ENCODE measurements at places on chromosomes 7 and 10.

- peak; percentile 68 for DNase-seq
Observed at GRCh38 chr7:130277763-130278643, 11.3 kb downstream of the CPA2 start.

GRCh38 chr10:88057720-88058119 is 194.3 kb downstream of the PTEN start:
- no peak for DNase-seq

GRCh38 chr10:34590793-34591192 is 224.3 kb downstream of the PARD3 start:
- no peak for DNase-seq

DNA sequence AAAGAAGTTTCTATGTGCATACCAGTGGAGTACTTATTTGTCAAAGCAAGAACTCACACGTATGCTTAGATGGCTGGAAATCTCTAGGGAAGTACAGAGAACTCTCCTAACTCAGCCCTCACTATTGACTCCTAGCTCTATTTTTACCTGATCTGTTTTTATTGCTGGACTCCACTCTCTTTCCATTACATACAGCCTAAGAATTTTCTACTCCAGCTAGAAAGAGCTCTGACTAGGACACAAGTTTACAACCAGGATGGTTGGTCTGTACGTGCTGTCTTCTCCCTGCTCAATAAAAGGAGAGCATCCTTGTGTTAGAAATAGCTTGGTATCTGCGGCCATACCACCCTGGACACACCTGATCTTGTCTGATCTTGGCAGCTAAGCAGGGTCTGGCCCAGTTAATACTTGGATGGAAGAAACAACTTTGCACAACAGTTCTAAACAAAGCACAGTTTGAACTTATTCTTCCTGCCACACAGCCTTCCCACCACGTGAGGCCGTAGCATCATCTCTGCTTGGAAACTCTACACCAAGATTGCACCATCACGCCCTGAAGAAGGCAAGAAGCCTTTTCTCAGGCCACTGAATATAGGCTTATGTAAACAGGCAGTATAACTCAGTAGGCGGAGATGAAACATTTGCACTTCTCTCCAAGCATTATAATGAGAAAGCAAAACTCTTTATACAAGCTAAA is 50.7 kb downstream of the KCNMA1 start:
- peak; percentile 90 for DNase-seq

GRCh38 chr7:153838591-153838990 is 213.6 kb upstream of the DPP6 start:
- DNase-seq, result no peak

DNA sequence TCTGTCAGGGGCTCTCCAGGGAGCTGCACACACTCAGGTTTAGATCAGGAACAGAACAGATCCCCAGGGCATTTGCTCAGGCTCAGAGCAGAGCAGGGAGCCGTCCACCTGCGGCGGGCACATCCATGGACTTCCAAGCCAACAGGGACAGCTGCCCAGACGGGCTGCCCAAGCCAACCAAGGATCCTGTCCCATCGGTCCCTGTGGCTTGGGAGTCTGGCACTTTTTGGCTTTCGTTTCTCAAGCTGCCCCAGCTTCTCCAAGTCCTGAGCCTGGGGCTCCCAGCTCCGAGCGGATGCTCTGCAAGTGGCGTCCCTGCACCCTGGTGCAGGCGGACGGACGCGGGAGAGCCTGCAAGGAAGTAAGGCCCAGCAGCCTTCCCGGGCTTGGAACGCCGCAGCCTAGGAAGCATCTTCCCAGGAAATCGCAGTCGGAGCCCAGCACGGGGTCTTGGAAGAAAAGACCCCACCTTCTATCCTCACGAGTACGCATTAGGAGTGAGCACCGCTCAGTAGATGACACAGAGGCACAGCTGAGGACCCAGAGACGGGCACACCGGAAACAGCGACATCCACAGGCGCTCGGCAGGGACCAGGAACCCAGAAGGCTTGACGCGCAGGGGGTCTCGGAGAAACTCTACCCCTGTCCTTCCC is 6.0 kb downstream of the GPR146 start:
- no peak for DNase-seq

DNA sequence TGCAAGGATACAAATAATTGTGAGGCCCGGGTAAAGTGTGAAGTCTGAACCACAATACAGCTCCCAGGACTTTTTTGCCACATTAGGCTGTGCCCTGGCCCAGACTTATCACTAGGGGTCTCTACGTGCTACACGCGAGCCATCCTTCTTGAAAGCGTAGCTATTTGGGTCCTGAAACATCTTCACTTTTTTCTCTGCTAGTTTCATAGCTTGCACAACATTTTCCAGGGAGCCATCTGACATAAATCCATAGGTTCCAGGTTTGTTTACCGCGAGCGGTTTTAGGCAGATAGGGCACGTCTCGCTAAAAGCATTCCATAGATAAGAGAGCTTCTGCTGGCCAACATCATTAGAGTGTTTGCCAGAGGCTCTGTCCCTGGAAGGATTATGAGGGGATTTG is 226.5 kb downstream of the RPS24 start:
- no peak for DNase-seq

DNA sequence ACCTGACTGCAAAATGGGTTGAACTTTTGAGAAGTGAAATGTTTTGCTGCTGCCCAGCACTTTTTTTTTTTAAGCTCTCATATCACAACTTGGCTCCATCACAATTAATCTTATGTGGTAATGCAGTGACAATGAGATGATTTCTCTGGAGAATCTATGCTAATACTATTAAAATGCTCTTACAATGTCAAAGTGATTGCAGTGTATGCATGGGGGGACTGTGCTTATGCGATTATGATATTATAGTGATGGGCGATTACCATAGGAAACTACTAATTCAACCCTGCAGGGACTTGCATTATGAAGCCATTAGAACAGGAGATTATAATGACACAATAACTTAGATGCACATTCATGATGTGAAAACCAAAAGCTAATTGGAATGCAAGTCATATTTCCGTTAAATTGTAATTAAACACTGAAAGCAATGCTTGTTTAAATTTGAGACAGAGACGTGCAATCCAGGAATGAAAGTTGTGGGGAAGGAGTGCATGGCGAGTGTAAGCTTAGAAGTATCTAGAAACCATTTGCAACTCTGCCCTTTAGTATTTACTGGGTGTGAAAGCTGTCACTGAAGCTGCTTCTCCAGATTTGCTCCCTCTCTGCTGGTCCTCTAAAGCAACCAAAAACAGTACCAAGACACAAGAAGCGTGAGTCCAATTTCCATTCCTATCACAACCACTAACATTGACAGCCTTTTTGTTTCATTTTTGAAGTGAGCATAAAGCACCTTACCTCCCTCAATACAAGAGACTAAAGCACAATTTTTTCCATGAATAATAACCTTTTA is 21.6 kb downstream of the PTER start:
- DNase-seq, result no peak

DNA sequence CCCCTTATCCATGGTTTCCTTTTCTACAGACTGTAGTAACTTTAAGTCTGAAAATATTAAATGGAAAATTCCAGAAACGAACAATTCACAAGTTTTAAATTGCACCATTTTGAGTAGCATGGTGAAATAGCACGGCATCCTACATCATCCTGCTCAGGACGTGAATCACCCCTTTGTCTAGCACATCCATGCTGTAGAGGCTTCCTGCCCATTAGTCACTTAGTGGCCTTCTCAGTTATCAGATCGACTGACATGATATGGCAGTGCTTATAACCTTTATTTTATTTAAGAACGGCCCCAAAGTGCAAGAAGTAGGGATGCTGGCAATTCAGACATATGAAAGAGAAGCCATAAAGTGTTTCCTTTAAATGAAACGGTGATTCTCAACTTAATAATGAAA is 82.7 kb downstream of the CPXM2 start:
- DNase-seq, result peak; percentile 57

DNA sequence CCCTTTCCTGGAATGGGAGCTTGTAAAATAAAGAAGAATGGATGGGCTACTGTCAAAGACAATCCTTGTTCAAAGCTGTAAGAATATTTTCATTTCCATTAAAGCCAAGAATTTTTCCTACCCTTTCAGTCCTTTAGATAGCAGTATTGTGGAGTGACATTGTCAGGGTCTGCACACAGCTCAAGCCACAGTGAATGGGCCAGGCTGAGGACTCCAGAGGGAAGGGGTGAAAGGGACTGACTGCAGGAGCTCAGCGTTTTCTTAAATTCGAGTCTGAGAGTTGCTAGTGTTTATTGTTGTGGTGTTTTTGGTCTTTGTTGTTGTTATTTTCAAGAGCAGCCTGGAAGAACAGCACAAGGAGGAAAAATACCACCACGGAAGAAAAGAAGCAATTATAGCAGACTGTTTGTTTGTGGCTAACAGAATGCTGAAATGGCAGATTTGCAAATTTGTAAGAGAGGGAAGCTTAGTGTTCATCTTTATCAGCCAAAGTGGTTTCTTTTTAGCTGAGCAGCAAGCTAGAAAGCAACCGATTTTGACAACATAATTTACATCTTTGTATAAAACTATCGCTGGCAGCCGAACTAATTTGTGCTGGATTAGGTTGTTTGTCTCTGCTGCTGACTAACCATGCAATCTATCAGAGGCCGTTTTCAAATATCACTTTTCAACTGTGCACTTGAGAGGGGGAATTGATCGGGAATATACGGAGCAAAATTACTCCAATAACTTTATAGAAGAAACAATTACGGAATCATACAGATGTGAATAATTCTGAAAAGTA is 192.1 kb downstream of the LRMDA start:
- no peak for DNase-seq

GRCh38 chr10:118568327-118568848 is 27.1 kb downstream of the PRLHR start:
- peak; percentile 32 for DNase-seq

DNA sequence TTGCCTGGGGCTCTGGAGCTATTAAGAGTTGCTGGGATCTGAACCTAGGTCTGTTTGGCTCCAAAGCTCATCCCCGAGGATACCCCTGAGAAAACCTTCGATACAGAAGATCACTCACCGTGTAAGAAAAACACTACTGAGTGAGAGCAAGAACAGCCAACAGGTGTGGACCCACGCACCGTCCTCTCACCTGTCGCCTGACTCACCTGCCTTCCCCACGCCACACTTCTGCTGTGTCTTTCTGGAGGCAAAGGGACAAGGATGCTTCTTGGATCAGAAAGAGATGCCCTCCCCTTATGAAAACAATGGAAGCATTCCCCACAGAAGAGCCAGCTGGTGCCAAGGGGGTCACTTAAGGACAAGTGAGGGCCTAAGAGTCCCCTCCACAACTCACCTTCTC is 46.7 kb downstream of the COL13A1 start:
- DNase-seq, result no peak

GRCh38 chr7:51369746-51370145 is 53.1 kb upstream of the COBL start:
- DNase-seq, result no peak

DNA sequence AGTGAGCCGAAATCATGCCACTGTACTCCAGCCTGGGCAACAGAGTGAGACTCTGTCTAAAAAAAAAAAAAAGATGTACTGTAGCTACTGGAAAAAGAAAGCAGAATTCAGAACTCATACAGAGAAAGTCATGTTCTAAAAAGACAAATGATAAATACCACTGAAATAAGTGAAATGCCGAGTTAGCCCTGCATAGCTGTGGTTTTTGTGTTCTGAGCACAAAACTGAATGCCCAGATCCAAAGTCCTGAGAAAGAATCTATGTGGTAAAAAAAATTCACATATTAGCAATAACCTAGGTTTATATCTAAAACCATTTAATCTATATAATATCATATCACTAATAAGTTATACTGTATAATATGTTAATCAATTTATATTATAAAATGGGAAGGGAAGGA is 29.3 kb upstream of the HECW1 start:
- no peak for DNase-seq

GRCh38 chr10:37752334-37752875 is 105.0 kb downstream of the ZNF248 start:
- no peak for DNase-seq

DNA sequence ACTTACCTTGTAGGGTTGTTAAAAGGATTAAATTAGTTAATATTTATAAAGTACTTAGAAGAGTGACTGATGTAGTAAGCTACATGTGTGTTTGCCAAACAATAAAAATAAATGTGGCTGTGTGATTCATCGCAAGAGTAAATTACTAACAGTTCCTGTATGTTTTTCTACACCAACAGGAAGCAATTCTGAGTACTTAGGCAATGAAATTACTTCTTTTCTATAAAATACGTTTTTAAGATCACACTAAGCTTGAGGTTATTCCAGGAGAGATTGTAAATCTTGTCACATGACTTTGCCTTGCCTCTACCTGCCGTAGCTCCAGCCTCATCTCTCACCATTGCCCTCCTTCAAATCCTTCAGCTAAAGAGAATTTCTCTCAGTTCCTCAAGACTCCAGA is 18.1 kb upstream of the GSTK1 start:
- DNase-seq, result peak; percentile 47

GRCh38 chr10:132835848-132836233 is 49.9 kb upstream of the NKX6-2 start:
- DNase-seq, result no peak

GRCh38 chr7:67764289-67764688 is 767.7 kb downstream of the TYW1 start:
- DNase-seq, result no peak

- DNase-seq, result peak; percentile 88
Observed at GRCh38 chr7:39709768-39710311, 86.5 kb downstream of the RALA start.

- DNase-seq, result no peak
Observed at GRCh38 chr10:82543631-82544030, 668.6 kb downstream of the NRG3 start.

DNA sequence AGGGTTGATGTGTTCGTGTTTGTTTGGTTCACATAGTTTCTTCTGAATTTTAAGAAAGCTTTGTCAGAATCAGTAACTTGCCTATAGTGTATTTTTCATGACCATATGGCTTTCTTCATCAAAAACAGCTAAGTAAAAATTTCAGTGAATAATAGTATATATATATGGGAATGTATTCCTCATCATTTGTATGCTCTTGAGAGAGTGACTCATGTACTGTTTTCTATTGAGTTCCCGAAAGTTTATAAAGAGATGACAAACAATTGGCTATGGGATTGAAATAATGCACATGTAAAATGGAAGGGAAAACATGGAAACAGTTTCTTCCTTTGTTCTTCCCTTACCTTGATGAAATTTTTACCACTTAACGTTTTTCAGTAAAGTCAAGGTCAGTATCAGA is 56.4 kb downstream of the KAT6B start:
- DNase-seq, result no peak

- DNase-seq, result no peak
Observed at GRCh38 chr10:3955955-3956617, 171.1 kb upstream of the KLF6 start.

GRCh38 chr10:124721330-124722045 is 22.7 kb downstream of the FAM53B start:
- no peak for DNase-seq

GRCh38 chr7:46939089-46939488 is 642.8 kb downstream of the TNS3 start:
- DNase-seq, result no peak

All from foreskin fibroblast (primary cell).